ENCODE measurements at places on chromosomes 7 and 10.
A peak's percentile ranks its signal among the peaks of the same experiment; 100 is the strongest.

DNA sequence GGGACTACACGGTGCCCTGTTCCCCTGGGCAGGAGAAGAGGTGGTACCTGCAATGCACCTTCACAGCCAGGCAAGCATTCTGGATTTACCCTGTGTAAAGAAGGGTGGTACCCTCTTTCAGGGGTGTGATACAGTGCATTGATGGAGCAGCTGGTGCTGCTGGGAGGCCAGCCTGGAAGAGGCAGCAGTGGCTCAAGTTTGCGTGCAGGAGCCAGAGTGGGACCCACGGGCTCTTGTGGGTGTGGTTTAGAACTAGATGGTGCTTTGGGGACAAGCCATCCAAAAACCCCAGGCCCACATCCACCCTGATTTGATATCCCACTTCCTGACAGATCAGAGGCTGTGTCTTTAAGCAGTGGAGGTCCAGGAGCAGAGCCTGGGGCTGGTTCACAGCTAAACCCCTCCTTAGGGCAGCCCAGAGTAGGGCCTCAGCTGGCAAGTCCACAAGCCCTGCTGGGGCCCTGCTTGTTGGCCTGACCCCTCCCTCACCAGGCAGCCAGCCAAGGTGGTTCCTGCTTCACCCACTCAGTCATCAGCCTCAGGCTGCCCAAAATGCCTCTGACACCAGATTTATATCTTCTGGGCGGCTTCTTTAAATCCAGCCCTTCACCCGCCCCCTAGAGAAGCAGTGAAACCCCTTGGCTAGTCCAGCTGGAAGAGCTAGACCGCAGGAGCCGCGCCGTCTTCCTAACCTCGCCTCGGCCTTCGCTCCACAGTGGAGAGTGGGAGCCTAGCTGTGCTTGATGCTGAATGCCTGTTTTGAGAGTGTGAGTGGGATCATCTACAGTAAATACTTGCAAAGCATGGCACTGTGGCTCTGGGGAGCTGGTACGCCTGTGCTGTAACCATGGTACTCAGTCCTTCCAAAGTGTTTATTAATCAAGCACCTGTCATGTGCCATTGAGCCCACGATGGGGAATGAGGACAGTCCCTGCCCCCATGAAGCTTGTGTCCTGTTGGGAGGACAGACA is 1.4 kb upstream of the ASIC3 start:
- no peak for DNase-seq

- DNase-seq = no peak
Measured at GRCh38 chr10:127293640-127294039, 97.2 kb upstream of the INSYN2A start.

DNA sequence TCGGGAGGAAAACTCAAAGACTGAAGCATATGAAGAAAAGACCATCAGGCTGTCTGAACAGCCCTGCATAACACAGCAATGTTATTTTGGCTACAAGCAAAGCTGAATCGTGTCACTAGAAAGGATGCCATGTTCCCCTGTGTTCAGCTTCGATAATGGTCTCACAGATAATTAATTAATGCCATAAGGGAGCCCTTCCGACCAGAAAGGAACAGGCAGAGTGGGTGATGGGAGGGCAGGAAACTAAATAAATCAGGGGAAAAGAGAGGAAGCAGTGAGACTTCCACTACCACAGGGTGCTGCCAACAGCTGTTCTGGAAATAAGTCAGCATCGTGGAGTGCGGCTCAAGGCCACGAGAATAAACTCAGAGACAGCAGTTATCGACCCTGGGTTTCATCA is 3.2 kb downstream of the PTPRN2 start:
- DNase-seq = no peak

GRCh38 chr10:18202680-18203460 is 62.6 kb downstream of the CACNB2 start:
- DNase-seq = no peak

DNA sequence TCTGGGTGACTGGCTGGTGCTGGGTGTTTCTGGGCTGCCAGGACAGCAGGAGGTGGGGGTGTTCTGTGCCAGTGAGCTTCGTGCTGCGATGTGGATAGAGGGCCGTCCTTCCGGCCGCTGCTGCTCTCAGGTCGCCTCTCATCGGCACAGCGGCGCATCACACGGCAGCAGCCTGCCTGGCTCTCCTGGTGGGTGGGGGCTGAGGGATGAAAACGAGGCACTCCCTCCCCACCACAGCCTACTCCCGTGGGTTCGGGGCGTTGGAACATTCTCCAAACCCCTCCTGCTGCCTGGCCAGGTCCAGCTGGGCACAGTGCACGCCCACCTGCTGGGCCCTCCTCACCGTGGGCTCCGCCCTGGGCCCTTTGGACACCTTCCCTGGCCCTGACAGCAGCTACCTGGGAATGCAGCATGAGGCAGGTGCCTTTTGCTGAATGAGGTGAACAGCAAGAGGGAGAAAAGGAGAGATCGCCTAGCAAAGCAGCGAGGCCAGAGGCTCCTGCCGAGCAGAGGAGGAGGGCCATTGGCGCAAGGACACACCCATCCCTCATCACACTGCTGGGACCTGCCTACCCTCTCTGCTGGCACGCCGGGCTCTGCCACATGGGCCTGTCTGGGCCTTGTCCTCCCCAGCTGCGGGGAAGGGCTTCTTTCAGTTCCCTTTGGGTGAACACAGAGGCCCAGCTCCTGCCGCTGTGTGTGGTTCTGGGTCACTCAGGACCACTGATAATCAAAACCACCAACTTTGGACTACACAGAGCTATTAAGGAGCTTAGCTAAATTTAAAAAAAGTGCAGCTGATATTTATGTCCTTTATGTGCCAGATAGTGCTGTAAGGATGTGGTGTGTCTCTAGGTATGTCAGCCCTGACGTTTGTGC is 33.4 kb downstream of the INPP5A start:
- no peak for DNase-seq

DNA sequence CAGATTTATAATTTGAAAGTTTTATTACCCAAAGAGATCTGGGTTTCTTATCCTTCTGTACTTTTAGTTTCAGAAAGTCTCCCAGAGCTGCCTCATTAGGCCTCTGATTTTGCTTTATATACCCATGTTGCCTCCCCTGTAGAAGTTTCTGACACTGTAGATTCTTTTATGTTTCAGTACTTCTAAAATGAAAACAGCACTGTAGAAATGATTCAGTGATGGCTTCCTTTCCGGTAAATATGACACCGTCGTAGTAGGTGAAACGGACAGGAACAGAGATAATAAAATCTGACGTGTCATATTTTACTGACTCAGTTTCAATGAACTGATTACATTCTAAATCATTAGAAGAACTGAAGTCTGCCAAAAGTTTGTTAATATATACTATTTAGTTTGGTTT is 272.7 kb downstream of the TWIST1 start:
- no peak for DNase-seq

- no peak for DNase-seq
Measured at GRCh38 chr10:26448706-26449435, 10.7 kb downstream of the APBB1IP start.

- no peak for DNase-seq
Measured at GRCh38 chr10:82866424-82867020, 991.5 kb downstream of the NRG3 start.

DNA sequence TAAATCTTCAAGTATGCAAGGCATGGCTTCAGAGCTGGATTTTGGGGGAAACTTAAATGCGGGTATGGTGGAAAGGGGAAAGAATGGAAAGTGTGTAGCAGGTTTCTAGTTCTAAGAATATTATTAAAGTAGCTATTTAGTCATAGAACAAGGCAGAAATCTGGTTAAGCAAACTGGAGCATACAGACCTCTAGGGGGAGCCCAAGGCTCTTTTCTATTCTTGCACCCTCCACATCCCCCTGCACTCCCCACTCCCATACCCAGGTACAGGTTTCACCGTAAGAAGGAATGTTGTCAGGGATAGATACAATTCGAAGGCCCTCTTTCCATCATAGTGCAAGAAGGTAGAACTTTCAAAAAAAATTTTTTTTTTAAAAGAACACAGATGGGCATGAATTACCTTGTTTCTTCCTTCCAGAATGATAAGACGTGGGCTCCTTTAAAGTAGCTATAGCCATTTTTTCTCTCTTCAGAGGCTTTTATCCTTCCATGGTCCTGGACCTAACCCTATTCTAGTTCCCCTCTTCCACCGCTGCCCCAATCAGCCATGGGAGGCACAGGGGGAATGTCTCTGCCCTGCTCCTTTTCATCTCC is 41.5 kb upstream of the SMIM30 start:
- DNase-seq = no peak

- DNase-seq = peak; percentile 82
Measured at GRCh38 chr7:5231116-5231515, 41.1 kb downstream of the WIPI2 start.

- DNase-seq = no peak
Measured at GRCh38 chr7:158541346-158542010, 46.1 kb downstream of the PTPRN2 start.

- no peak for DNase-seq
Measured at GRCh38 chr10:4281190-4281825, 496.3 kb upstream of the KLF6 start.

- DNase-seq = no peak
Measured at GRCh38 chr10:70584366-70584765, 18.2 kb downstream of the PRF1 start.

Measured in posterior cingulate gyrus (tissue), 11 donors.